ENCODE measurements at places on chromosomes 11 and 22. TPM values are rescaled to one million over a fixed set of nuclear protein-coding genes. Genes with fewer than 3 reads are reported as not detected.

GRCh38 chr11:61543606-61544306, 35.2 kb downstream of the LRRC10B start:
- no peak for DNase-seq

- peak; percentile 37 for DNase-seq
Measured at GRCh38 chr11:44661311-44661717, 65.4 kb upstream of the TSPAN18 start.

GRCh38 chr11:74418509-74418895, 20.3 kb upstream of the PGM2L1 start:
- DNase-seq, result no peak

DNA sequence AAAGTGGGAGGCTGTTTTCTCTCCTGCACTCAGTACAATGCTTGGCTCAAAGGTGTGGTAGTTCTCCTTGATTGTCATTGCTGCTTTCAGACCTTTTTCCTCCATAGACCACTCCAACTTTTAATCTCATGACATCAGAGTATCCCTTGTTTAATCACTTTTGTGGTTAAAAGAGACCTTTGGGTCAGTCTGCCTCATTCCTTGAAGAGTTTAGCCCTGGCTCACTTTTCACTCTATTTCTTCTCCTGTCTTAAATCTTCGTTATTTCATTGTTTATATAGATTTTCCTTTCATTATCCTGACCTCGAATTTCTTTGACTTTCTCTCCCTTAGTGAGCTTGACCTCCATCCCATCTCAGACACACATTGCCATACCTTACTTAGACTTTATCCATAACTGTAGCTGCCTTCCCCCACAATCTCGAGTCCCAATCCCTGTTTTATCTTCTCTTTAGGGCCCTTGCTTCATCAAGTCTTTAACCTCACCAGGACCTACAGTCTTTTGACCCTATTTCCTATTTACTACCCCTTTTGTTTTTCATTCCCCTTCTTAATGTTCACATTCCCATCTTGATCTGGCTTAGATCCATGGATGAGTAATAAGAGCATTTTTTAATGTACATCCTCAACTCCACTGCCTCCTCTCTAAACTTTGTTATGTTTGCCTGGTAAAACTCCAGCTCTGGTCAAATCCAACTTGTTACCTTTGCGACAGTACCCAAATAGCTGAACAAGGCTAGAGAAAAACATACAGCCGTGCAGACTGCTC, 9.5 kb downstream of the ATXN10 start:
- DNase-seq, result no peak

DAGLA gene
- 4.7 TPM for polyA plus RNA-seq

GRCh38 chr11:119853581-119854360, 124.8 kb upstream of the NECTIN1 start:
- no peak for DNase-seq

DNA sequence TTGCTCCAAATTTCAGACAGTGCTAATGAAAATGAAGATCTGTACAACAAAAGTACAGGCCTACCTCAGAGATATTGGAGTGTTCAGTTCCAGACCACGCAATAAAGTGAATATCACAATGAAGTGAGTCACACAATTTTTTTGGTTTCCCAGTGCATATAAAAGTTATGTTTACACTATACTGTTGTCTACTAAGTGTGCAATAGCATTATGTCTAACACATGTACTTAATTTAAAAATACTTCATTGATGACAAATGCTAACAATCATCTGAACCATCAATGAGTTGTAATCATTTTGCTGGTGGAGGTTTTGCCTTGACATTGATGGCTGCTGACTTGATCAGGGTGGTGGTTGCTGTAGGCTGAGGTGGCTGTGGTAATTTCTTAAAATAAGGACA, 60.6 kb upstream of the E2F8 start:
- DNase-seq, result no peak

DNA sequence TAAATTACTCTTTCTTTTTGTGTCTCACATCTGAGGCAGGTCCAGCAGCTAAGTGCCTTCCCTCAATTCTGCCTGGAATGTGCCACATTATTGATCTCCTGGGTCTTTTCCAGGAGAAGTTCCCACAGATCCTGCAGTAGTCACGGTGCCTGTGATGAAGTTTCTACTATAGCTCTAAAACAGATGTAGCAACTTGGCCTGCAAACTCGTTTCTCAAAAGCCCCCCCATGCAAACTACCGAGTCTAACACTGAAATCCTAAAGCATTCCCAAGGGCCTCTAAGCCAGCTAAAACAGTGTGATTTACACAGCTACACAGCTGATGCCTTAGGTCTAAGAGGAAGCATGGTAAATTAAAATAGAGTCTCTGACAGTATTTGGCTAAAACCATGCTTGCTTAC, 54.3 kb downstream of the DDI1 start:
- DNase-seq, result peak; percentile 60

CSF2RB gene
- polyA plus RNA-seq, result 2.0 TPM

GRCh38 chr11:34890812-34891211, 25.4 kb downstream of the APIP start:
- DNase-seq, result peak; percentile 11

IFITM1 gene
- polyA plus RNA-seq, result 15.9 TPM

TRIM51 gene
- not detected for polyA plus RNA-seq

- DNase-seq, result peak; percentile 16
Measured at GRCh38 chr11:60905551-60906113, 753 bp downstream of the PRPF19 start.

OR5A1 gene
- polyA plus RNA-seq, result not detected

DNA sequence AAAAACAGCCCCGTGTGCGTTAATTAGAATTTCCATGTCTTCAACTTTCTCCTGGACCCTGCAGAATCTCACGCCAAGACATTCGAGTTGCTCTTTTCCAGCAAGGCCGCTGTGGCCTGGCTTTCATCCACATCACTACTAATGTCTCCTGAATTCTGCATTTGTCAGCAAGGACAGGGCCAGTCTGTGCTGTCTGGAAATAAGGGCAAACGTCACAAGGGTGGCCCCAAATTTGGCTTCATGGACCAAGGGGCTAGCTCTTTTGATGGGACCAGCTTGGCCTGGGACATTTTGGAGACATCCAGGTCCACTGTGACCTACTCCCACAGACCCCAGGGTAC, 33.4 kb downstream of the KCNQ1OT1 start:
- DNase-seq, result peak; percentile 79

GRCh38 chr11:74683279-74683871, 47.9 kb downstream of the CHRDL2 start:
- peak; percentile 70 for DNase-seq

GRCh38 chr11:924406-925157, 1.1 kb upstream of the AP2A2 start:
- DNase-seq, result no peak

- DNase-seq, result no peak
Measured at GRCh38 chr11:70933981-70934583, 318.3 kb downstream of the SHANK2 start.

- no peak for DNase-seq
Measured at GRCh38 chr22:28332410-28332809, 347.2 kb downstream of the TTC28 start.

- DNase-seq, result peak; percentile 1
Measured at GRCh38 chr22:24186352-24186740, 5.1 kb downstream of the SUSD2 start.

GRCh38 chr11:68687311-68687710, 3.0 kb downstream of the GAL start:
- DNase-seq, result peak; percentile 51

- DNase-seq, result no peak
Measured at GRCh38 chr11:59678813-59679165, 10.0 kb upstream of the PATL1 start.

KCNJ5 gene
- polyA plus RNA-seq, result 0.45 TPM

OR5P2 gene
- polyA plus RNA-seq, result not detected

GRCh38 chr22:23285734-23286133, 105.4 kb downstream of the BCR start:
- DNase-seq, result no peak

- DNase-seq, result no peak
Measured at GRCh38 chr11:125320347-125321076, 156.0 kb downstream of the PKNOX2 start.

- DNase-seq, result no peak
Measured at GRCh38 chr11:111510311-111510710, 1.9 kb downstream of the BTG4 start.

DNA sequence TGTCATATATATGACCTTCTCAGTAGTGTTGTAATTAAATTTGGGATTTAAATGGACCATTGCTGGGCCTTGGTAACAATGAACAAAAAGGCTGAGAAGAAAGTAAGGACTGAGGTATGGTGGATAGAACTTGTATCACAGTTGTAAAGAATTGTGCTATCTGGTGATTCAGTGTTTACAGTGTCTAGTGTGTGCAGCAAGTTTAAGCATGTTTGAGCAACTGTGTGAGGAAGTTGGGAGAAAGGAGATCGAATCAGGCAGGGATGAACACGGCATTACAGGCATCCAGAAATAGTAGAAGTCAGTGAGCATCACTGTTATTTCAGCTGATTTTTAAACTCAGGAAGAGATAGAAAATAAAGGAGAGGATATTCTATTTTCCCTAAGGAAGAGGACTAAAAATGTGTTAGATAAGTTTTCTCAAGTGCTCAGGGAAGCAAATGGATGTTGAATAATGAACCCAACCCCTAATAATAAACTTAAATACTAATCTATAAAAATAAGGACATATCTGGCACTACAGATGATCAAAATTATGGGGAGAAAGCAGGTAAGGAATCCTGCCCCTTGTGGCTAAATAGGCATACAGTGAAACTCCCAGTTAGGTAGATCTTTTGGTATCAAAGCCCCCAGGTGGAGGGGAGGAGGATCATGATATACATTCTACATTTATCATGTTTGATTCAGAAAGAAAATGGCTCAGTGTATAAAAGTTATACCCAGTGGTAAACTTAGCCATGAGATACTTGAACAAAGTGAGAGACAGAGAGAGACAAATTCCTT, 361.0 kb upstream of the ANO3 start:
- no peak for DNase-seq

LIF gene
- 0.81 TPM for polyA plus RNA-seq

RBMXL2 gene
- polyA plus RNA-seq, result not detected

DNA sequence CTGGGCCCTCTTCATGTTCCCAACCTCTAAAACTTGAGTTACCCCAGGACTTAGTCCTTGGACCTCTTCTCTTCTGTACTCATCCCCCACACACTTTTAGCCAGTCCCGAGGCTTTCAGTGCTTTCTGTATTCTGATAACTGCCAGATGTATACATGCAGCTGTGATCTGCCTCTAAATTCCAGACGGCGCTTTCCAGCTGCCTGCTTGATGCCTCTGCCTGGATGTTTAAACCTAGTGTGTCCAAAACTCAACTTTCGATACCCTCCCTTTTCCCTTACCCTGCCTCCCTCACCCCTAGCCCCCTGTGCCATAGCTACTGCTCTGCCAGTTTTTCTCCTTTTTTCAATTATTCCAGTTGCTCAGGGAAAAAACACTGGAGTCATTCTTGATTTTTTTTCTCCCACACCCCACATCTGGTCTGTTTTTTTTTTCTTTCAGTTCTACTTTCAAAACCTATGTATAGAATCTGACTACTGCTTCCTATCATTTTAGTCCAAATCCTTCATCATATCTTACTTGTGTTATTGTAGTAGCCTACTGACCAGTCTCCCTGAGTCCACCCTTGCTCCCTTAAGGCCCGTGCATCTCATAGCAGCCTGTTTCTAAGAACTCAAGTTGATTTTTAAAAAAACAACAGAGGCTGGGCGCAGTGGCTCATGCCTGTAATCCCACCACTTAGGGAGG, 32.9 kb upstream of the TECTA start:
- DNase-seq, result peak; percentile 30

ENTHD1 gene
- not detected for polyA plus RNA-seq

DNA sequence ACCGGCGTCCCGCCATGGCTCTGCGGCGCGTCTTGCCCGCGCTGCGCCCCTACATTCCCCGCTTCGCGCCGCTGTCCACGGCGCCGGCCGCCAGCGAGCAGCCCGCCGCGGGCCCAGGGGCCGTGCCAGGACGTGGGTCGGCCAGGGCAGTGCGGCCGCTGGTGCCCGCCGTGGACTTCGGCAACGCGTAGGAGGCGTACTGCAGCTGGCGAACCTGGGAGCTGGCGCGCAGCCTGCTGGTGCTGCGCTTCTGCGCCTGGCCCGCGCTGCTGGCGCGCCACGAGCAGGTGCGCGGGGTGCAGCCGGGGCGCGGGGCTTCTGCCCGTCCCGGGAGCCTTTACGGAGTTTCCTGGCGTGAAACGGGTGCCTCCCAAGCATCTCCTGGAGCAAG, 20.1 kb downstream of the DGCR6L start:
- DNase-seq, result no peak

- no peak for DNase-seq
Measured at GRCh38 chr11:73520353-73521061, 77.4 kb downstream of the FAM168A start.

GRCh38 chr11:8717876-8718753, 35.5 kb downstream of the RPL27A start:
- peak; percentile 75 for DNase-seq

DNA sequence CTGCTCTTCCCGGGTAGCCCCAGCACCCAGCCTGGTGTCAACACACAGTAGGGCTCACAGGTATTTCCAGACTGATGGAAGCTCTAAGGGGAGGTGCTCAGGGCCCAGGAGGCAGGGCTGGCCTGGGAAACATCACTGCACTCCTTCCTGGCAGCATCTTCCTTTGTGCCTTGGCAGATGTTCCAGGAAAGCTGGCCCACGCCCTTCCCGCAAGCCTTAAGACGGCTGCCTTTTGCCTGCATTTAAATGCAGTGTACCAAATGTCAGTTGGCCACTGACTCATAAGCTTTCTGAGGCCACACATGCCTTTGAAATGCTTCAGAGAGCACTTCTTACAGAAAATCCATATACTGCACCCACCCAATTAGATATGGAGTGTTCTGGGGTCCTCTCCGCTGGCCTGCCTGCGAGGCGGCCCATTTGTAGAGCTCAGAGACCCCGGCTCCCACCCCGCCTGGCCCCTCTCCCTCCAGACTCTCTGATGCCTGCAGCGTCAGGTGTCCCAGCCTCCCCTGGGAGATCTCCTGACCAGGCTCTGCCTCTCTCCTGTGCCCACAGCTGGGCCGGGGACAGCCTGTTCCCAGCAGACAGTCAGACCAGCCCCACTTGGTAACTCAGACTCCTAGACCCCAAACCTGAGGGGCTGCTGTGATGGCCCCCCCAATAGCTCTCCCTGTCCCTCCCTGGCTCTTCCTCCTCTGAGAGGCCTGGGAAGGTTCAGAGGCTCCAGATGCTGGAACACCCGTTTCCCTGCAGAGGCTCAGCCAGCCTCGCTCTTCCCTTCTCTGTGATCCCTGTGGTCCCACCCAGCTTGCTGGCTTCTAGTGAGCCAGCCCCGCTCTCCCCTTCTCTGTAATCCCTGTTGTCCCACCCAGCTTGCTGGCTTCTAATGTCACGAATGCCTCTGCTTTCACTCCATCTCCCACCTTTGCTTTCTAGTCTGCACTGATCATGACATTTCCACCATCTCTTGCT, 47.6 kb upstream of the THY1 start:
- DNase-seq, result peak; percentile 52
